ENCODE measurements at places on chromosomes 6 and 20.

GRCh38 chr6:167846997-167847606, 20.4 kb downstream of the AFDN start:
- DNase-seq: no peak

DNA sequence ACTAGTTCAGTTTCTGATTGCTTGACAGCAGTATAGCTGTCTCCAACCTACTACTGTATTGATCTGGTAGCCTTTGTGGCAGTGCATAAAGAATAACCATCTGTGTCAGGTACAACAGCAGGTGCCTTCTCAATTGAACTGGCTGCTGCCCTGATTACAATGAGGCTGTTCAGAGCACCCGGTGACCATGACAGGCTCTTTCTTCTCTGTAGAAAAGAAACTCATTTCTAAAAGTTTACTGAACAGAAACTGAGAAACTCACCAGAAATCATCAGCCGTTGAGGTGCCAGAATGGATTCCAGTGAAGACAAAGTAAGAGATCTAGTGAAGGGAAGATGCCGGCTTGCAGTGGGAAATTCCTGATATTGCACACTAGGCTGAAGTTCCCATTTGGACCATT, 954.4 kb downstream of the PHF3 start:
- no peak for DNase-seq

DNA sequence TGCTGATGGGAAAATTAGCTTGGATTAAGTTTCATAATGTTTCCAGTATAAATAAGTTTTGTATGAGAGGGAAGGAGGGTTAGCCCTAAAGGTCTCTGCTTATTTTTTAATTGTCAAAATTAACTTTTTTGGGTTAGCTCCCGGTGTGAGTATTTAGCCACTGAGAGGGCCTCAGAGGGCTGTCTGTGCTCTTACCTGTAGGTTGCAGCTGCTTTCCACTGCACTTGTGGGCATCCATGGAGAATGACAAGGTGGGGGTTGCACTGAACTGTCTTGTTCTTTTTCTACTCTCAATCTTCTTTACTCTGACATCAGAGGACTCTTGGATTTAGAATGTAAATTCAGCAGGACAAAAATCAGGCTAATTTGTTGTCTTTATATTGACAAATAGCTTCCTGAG, 81.4 kb downstream of the CD164 start:
- peak; percentile 58 for DNase-seq

DNA sequence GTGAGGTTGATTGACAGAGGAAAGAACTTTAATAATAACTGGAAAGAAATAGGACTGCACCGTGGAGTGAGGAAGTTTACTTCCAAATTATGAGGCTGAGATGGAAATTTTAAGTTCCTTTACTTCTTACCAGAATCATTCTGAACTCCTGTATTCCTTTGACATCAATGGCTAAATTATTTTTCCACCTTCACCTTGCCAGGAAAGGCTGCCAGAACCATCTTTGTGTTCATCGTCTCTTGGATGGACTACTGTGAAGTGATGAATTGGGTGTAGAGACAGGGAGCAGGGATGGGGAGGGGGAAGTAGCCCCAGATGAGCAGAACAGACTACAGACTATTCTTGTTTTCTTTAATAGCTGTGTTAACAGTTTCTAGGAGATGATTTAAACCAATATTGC, 102.1 kb upstream of the CEP162 start:
- no peak for DNase-seq

DNA sequence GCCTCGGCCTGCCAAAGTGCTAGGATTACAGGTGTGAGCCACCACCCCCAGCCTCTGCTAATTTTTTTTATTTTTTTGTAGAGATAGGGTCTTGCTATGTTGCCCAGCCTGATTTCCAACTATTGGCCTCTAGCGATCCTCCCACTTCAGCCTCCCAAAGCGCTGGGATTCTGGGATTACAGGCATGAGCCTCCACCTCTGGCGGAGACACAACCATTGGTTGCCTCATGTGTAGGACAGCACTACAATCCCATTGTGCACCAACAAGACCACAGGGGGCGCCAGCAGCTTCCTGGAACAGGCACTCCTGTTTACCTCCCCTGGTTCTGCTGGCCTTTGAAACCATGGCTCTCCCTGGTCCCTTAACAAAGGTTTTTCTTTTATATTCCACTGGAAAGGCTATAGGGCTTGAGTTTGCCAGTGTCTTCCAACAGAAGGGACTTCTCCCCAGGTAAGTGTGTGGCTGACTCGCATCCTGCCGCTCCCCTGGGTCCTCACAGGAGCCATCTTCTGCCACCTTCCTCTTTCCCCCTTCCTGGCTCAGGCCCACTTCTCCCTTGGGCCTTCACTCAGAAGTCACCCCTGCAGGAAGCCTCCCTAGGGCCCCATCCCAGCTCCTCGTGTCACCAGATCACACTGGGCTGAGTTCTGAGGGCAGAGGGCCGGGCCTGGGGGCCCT, 39.2 kb upstream of the TLDC2 start:
- DNase-seq: peak; percentile 59

DNA sequence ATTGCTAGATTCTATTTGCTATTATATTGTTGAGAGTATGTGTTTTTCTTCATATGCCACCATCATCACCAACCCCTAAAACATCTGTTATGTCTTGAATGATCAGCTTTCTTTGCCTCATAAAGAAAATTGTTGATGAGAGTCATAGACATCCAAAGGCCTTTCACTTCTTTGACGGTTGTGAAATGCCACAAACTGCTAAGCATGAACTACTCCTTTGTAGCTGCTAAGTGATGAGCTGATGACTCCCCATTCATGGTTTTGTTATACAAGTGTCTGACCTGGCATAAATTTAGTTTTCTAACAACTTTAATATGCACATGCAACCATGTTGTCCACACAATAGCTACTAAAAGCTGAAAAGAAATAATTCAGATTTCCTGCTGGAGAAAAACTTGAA, 684 bp upstream of the MED23 start:
- DNase-seq: peak; percentile 32

GRCh38 chr6:20711518-20711917, 177.3 kb downstream of the CDKAL1 start:
- no peak for DNase-seq

DNA sequence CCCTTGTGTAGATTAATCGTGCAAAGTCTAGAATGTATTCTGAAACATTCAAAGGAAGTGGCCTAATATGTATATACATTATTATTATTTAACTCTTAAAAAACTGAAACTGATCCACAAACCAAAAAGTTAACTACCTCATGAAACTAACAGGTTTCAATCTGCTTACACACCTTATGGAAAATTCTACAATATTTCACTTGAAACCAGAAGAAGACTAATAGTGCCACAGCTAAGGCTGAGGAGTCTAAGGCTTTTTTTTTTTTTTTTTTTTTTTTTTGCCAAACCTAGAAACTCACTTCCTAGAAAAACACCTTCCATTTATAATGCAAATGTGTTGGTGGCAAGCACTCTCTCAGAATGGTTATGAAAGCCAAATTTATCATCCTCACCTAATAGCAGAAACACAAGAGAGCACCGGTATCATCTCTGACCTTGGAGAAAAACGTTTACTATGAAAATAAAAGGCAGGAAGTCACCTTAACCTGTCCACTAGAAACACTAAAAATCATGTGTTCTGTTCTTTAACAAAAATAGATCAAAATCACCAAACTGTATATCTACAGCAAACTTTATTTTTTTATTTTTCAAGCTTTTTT, 586.1 kb downstream of the FRK start:
- DNase-seq: no peak

- peak; percentile 22 for DNase-seq
Observed at GRCh38 chr6:142207265-142207877, 60.3 kb downstream of the VTA1 start.

DNA sequence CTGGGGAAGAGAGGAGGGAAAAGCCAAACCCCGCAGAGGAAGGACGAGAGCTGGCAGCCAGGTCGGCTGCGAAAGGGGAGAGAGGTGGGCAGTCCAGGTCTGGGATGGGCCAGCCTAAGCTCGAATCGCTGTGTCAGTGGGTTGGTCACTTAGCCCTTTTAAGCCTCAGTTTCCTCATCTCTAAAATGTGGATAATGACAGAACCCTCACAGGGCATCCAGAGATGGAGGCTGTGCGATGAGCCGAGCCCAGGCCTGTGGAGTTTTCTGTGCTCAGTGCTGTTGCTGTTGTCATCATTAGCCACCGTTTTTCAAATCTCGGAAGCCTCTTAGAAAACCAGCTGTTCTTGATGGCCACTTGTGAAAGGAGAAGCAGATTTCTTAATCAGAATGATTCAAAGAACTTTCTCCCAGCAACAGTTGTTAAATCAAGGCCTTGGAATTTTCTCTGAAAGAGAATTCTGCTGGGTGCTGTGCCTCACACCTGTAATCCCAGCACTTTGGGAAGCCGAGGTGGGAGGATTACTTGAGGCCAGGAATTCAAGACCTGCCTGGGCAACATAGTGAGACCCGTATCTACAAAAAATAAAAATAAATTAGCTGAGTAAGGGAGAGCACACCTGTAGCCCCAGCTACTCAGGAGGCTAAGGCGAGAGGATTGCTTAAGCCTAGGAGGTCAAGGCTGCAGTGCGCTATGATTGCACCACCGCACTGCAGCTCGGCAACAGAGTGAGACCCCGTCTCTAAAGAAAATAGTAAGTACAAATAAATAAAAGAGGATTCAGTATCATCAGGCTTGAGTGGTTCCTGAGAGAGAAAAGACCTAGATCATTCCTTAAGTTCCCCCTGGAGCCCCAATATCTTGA, 46.3 kb upstream of the ENTPD6 start:
- DNase-seq: no peak

Measured in G401 (cell line).